ENCODE measurements at places on chromosomes 5 and 9. TPM values are rescaled to one million over a fixed set of nuclear protein-coding genes. Genes with fewer than 3 reads are reported as not detected.

DNA sequence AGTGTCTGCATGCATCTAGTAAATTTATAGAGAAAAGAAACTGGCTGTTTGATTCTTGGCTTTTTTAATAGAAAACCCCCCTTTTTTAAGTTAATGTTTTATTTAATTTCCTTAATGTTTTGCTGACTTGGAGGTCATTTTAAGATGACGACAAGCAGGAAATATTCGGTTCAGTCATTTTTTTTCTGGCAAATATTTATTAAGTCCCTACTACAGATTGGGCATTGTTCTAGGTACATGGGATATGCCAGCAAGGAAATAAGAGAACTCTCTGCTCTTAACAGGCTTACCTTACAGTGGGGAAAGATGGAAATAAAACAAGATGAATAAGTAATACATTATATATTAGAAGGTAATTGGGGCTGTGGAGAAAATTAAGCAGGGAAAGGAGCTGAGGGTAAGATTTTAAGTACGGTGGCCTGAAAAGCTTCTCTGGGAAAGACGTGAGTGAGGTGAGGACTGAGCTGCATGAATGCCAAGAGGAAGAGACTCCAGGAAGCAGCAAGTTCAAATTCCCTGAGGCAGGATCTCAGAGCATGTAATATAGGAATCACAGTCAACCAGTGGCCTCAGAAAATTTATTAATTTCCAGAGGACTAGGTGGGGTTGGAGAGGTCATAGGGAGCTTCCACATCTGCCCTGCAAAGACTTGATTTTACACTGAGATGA is 316.0 kb upstream of the DAP start:
- no peaks in the 10 kb centered on the region for H3K36me3 ChIP-seq
- H3K4me3 ChIP-seq: no peak overlapping the region
- no peaks in the 10 kb centered on the region for H3K27me3 ChIP-seq
- DNase-seq: no peak
- H3K4me1 ChIP-seq: no peaks in the 10 kb centered on the region
- no peak overlapping the region for H3K27ac ChIP-seq

GRCh38 chr5:59218424-59219045 is 635.7 kb downstream of the RAB3C start:
- peaks cover 16% of the 10 kb centered on the region for H3K27me3 ChIP-seq
- DNase-seq: no peak
- H3K4me1 ChIP-seq: peaks cover 18% of the 10 kb centered on the region
- no peaks in the 10 kb centered on the region for H3K36me3 ChIP-seq
- H3K4me3 ChIP-seq: no peak overlapping the region

GRCh38 chr5:94778732-94779131 is 160.3 kb downstream of the SLF1 start:
- no peak for DNase-seq
- no peak overlapping the region for H3K4me3 ChIP-seq
- H3K27me3 ChIP-seq: peaks cover 42% of the 10 kb centered on the region
- no peaks in the 10 kb centered on the region for H3K4me1 ChIP-seq
- H3K27ac ChIP-seq: no peak overlapping the region

- H3K27me3 ChIP-seq: no peaks in the 10 kb centered on the region
- no peak for DNase-seq
- H3K27ac ChIP-seq: no peak overlapping the region
- H3K4me1 ChIP-seq: peaks cover 8% of the 10 kb centered on the region
- H3K4me3 ChIP-seq: no peak overlapping the region
- no peaks in the 10 kb centered on the region for H3K36me3 ChIP-seq
These were observed 66.6 kb upstream of the STXBP1 start for GRCh38 chr9:127545196-127546124.

Gene GRM6
- total RNA-seq: not detected

DNA sequence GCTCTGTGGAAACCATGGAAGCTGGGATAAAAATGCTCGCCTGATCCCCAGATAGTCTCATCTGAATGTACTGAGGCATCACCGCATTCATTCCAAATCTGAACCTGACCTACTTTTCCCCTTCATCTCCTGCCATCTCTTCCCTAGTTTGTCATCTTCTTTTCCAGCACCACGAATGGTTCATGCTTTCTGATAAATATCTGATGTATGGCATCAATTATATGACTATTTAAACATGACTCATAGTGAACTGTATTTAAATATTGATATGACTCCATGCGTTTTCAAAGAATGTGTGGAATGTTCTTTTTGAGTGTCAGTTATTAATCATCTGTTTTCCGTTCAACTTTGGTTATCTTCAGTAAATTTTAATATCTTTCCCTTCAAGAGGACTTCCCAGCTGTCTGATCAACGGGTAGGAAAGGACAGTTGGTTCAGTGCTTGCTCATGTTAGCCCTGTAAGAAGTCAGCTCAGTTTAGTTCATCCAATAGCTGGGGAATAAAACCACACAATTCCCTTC is 21.1 kb downstream of the BASP1 start:
- no peak overlapping the region for H3K27ac ChIP-seq
- DNase-seq: no peak
- no peak overlapping the region for H3K4me3 ChIP-seq
- no peaks in the 10 kb centered on the region for H3K27me3 ChIP-seq
